ENCODE measurements at places on chromosomes 3 and 15.

- DNase-seq = no peak
These were observed 57.6 kb upstream of the NR2E3 start for GRCh38 chr15:71752604-71753289.

- no peak for DNase-seq
These were observed 612.6 kb upstream of the NECTIN3 start for GRCh38 chr3:110459021-110459420.

- no peak for DNase-seq
These were observed 737.1 kb downstream of the MECOM start for GRCh38 chr3:168926426-168926825.

DNA sequence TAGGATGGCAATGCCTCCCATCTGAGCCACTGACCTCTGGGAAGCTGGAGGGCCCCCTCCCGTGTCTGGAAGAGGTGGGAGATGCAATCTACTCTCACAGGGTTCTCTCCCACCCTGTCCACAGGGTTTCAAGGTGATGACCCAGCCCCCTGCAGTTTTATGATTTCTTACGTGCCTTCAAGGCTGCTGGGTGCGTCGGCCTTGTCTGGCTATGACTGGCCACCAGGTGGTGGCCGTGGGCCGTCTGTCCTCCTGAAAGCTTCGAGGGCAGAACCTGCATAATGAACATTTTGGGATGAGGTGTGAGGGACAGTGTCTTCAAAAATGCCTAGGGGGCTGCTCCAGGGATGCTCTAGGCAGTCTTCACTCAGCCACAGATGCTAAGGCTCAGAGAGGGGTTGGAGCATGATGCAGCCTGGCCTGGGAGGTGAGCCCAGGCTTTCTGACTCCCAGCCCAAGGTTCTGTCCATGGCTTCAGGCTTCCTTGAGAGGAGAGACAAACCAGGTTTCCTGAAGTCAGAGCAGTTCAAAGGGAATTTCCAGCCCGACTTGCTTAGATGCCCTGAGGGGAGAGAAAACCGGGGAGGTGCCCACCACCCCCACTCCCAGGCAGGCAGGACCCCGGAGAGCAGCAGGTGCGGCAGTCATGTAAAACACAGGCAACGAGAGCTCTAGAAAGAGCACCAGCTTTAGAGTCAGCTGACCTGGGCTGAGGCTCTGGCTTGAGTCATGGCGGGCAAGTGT, 18.7 kb downstream of the ISG20 start:
- DNase-seq = no peak

DNA sequence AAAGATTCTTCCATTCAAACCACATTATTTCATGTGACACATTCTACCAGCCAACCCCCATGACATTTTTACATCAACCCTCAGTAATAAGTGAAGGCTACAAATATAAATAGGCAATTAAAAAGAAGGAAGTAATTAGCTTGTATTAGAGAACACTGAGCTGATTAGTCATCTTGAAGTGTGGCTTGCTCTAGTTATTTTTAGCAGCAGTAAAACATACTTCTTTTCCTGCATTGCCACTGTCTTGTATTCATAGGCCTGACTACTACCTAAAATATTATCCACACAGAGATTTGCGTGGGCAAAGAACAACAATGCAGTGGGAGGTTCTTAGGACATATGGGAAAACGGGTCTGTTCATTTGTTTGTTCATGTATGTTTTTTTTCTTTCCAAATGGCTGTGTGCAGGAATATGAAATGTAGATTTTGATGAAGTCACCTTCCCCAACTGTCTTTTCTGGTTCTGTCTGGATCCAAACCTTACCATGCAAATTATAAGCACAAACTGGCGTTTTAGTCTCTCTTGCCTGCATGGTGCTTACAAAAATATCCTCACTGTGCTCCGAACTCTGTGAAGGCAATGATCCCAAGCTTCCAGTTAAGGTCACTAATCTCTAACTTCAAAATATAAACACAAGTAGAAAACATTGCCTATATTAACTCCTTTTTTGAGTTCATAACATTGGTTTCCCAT, 31.5 kb upstream of the TM4SF4 start:
- DNase-seq = no peak

All from activated CD4-positive, alpha-beta T cell treated with anti-CD3 and anti-CD28 coated beads for 1 hour (primary cell).